ENCODE measurements at places on chromosomes 2 and 18.

DNA sequence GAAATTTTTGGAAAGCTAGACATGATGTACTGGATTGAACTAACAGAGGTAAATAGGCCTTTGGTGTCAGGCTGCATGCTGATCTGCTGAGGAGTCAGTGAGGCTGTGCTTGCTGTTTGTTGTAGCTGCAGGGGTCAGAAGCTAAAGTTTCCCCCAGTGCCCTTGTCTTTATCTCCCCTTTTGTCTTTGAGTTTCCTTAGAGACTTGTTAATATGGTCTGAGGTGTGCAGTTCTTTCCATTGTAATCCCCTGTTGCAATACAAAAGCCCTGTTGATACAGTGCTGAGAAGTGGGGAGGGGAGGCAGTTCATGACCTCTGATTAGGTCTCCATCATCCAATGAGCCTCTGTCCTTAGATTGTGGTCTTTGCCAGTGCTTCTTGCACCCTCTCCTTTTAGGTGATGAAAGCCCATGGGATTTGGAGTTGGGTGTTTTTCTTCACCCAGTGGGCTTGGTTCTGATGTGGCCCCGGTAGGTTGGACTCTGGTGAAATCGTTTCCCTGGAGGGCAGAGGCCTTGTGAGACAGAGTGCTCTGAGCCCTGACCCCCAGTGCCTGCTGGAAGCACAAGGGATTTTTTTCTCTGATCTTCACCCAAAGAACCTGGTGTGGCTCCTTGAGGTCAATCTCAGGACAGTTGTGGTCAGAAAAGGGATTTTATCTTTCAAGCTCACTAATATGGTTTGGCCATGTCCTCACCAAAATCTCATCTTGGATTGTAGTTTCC, 163.1 kb downstream of the TMEM18 start:
- no peak for DNase-seq

GRCh38 chr2:126145752-126146151, 510.2 kb upstream of the GYPC start:
- DNase-seq, result no peak

DNA sequence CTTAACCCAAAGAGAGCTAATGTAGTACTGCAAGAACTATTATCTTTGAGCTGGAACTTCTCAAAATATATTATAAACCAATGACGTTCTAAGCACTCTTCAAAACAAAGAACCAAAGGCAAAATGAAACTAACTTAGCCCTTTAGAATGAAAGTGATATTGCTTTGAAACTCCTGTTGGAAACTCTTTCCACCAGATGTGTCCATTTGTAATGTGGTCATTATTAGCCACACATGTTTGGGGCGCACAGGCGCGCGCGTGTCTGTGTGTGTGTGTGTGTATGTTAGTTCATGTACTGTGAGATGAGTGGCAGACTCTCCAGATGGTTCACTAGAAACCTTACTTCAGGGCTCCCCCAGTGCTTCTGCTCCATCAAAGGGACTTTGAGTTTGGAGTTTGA, 323.4 kb downstream of the BCL11A start:
- DNase-seq, result no peak

GRCh38 chr18:9721893-9722550, 13.9 kb downstream of the RAB31 start:
- DNase-seq, result no peak

DNA sequence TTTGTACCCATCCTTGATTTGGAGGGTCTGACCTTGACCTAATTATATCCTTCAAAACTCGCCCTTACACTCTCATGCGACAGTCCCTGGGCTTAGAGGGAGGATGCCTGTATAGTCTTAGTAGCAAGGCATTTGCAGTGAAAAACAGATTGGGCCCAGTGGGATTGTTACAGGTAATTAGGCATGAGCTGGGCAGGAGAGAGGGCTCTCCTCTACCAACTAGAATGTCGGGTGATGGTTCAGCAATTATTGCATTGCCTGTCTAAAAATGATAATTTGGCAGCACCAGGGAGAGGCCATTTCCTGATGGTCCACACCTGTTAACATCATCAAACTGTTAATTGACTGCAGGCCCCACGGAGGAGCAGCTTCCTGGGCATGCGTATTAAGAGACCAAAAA, 32.4 kb downstream of the COMMD1 start:
- DNase-seq, result no peak

DNA sequence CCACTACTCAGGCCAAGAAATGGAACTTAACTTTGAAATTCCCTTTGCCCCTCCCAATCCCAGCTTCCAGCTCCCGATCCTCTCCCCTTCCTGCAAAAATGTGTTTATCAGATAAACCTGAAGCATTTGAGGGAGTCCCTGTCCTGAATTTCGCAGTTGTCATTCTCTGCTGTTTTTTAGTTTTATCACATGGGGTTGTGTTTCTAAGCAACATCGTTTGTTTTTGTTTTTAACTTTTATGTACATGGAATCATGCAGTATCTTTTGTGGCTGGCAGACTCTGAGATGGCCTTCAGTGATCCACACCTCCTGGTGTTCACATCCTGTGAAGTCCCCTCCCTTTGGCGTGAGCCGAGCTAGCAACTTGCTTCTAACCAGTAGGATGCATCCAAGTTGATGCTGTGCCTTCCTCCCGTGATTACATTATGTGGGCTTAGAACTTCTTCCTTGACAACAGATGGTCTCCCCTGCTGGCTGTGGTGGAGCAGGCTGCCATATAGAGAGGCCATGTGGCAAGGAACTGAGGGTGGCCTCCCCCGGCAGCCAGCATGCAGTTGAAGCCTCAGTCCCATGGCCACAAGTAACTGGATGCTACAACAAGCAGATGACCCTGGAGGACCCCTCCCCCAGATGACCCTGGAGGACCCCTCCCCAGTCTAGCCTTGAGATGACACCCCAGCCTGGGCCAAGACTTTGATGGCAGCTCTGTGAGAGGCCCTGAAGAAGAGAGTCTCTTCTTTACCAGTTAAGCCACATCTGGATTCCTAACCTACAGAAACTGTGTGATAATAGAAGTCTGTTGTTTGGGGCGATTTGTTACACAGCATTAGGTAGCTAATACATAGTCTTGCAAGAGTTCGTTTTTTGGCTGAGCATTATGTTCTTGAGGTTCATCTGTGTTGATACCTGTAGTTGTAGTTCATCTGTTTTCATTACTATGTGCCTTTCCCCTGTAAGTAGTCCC, 27.7 kb downstream of the SH3BP4 start:
- no peak for DNase-seq

DNA sequence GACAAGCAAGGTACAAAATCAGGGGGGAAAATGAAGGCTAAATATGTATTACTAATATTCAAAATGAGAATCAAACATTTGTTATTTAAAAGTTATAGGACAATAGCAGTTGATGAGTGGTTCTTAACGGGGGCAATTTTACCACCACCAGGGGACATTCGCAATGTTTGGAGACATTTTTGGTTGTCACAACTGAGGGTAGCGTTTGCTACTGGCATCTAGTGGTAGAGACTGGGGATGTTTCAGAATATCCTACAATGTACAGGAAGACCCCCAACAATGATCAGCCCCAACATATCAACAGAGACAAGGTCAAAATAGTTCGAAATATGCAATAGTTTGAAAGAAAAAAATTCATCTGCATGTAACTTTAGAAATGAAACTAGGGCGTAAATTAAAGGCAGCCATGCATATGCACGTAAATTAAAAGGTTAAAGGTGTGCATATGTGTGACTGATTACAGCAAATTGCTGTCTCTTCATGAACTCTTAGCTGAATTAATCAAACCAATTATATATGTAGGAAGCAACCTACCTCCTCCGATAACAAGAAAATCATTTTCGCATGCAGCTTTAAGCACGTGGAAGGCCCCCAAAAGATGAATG, 61.2 kb upstream of the CUL3 start:
- DNase-seq, result peak; percentile 57

DNA sequence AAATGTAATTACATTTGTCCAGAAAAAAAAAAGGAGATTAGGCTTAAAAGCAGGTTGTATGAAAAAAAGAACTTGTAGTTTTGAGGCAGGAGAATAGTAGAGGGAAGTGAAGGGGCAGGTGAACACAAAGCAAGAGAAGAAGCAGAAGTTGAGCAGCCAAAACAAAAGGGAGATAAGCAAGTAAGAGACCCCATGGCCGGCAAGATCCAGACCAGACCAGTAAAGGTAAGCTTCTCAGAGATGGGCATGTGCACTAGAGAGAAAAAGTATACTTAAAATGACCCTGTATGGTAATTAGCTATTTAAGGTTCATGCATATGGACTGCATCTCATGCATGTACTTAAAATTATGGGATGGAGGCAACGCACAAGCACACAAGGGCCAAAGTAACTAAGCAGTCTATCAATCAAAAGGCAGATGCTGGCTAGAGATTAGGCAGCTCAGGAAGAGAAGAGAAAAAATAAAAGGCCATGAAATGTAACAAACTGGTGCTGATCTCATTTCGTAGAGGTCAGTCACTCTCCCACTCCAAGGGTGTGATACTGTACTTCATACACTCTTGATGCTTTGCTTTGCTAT, 9.7 kb downstream of the SIGLEC15 start:
- DNase-seq, result no peak

- no peak for DNase-seq
These were observed 113.8 kb upstream of the EML6 start for GRCh38 chr2:54609647-54610046.

DNA sequence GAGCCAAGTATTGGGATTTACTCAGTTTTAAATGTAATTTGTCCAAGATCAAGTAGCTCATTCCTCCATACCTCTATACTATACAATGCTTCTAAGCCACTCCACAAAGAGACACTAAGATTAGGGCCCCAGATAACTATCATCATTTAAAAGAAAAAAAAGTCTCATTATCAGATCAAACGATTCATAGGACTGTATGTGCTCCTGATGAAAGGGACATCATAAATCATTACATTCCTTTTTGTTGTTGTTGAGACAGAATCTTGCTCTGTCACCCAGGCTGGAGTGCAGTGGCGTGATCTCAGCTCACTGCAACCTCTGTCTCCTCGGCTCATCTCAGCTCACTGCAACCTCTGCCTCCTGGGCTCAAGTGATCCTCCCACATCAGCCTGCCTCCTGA, 2.2 kb upstream of the SLC3A1 start:
- DNase-seq, result no peak

- DNase-seq, result no peak
These were observed 181.1 kb upstream of the PGAP1 start for GRCh38 chr2:197107291-197108269.

GRCh38 chr18:13597068-13597467, 129.3 kb downstream of the FAM210A start:
- no peak for DNase-seq

- DNase-seq, result no peak
These were observed 52.4 kb downstream of the HDLBP start for GRCh38 chr2:241263061-241263460.

- no peak for DNase-seq
These were observed 97.9 kb upstream of the TAF1B start for GRCh38 chr2:9745153-9745899.

- DNase-seq, result no peak
These were observed 183.5 kb downstream of the CBLN2 start for GRCh38 chr18:72360634-72361033.

DNA sequence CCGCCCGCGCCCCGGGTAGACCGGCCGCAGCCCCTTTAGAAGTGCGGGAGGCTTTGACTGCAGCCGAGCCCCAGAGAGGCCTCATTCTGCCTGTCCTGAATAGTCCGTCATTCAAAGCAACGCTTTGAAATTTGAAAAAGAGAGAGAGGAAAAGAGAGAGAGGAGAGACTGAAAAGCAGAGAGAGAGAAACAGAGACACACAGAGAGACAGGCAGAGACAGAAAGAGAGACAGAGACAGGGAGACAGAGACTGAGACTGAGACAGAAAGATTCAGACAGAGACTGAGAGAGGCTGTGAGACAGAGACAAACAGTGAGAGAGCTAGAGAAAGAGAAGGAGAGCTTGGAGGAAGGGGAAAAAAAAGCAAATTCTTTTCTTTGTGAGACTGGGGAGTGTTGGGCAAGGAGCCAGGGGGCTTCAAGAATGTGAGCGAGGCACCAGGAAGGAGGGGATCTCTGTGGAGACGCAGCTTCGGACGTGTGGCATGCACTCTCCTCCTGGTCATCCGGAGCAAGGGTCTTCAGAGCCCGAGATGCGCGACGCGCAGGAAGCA, 73.1 kb downstream of the MYCN start:
- peak; percentile 25 for DNase-seq

DNA sequence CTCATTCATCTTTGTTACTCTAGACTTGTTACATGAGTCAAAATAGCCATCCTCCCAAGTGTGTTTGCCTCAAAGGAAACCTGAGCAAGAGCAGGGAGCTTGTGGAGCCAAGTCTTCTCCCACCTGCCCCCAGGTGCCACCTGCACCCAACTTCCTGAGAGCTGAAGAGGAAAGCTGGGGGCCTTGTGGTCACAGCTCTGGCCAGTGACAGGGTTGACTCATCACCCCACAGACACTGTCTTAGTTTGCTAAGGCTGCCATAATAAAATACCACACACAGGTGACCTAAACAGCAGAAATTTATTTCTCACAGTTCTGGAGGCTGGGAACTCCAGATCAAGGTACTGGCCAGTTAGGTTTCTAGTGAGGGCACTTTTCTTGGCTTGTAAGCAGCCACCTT, 99.6 kb downstream of the TPGS2 start:
- no peak for DNase-seq

DNA sequence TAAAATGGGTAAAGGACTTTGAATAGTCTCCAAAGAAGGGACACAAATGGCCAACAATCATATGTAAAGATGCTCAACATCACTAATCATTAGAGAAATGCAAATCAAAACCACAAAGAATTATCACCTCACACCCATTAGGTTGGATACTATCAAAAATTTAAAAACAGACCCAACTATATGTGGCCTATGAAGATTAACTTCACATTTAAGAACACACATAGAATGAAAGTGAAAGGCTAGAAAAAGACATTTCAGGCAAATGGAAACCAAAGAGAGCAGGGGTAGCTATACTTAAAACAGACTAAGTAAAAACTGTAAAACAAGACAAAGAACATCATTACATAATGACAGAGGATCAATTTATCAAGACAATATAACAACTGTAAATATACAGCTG, 53.5 kb upstream of the ASPRV1 start:
- DNase-seq, result no peak

- DNase-seq, result peak; percentile 75
These were observed 31.4 kb downstream of the SH3BP4 start for GRCh38 chr2:234983011-234983726.

DNA sequence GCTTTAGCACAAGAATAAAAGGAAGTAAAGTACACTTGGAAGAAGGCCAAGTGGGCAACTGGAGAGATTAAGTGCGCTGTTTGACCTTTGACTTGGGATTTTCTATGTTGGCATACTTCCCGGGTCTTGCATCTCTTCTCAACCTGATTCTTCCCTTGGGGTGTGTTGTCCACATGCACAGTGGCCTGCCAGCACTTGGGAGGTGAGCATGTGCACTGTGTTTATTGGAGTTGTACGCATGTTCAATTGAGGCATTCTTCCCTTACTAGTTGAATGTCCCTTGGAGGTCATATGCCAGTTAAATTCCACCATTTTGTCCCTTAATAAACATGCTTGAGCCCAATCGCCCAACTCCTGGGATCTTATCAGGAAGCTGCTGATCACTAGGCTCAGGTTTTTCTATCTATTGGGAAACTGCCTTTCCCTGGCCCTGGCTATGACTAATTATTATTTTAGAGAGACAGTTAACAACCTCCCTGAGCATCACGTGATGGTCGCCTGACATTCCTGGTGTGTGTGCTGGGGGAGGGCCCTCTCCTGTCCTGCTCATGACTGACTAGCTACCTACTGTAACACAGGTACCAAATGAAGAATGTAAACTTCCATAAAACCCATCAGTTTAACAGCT, 62.5 kb upstream of the RAPGEF4 start:
- DNase-seq, result no peak
